ENCODE measurements at places on chromosomes 5 and 9.

DNA sequence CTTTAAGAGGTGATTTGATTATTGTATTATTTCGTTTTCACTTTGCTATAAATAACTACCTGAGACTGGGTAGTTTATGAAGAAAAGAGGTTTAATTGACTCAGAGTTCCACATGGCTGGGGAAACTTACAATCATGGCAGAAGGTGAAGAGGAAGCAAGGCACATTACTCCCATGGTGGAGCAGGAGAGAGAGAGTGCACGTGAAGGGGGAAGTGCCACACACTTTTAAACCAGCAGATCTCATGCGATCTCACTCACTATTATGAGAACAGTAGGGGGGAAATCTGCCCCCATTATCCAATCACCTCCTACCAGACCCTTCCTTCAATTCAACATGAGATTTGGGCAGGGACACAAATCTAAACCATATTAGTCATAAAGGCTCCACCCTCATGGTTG lies 36.1 kb upstream of the NDFIP1 start:
- no peak for DNase-seq

GRCh38 chr9:122315534-122315933 lies 50.9 kb downstream of the MRRF start:
- no peak for DNase-seq

GRCh38 chr5:35158622-35159369 lies 71.5 kb downstream of the PRLR start:
- DNase-seq: no peak

DNA sequence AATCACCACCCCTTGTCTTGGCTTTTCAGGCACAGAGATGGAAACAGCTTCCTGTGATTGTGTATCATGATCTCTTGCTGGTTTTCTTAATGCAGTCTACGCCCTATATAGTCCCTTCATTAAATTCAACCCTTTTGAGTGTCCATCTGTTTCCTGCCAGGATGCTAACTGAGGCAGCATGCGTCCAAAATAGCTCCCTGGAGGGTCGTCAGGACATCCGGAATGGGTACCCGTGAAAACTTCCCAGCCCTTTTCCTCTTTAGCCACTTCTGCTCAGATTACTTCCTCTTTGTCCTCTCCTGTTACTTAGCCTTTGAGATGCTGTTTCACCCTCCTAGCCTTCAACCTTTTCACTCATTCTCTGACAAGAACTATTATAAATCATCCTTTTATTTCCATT lies 79.8 kb upstream of the KLF9 start:
- no peak for DNase-seq

DNA sequence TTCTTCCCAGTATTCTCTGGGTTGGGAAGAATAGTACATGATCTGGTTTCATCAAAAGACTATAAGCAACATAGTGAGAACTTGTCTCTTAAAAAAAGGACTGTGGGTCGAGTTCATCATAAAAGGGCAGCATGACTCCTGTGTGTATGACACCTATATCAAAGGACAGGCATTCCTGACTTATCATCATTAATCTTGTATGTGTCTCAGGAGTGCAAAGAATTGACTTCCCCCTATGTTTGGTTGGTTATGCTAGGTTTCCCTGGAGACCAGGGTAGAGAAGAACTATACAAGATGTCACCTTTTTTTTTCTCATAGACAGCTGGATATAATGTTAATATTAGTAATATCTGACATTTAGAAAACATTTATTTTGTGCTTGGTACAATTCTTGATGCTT lies 173.1 kb upstream of the ANKRD55 start:
- DNase-seq: peak; percentile 43

DNA sequence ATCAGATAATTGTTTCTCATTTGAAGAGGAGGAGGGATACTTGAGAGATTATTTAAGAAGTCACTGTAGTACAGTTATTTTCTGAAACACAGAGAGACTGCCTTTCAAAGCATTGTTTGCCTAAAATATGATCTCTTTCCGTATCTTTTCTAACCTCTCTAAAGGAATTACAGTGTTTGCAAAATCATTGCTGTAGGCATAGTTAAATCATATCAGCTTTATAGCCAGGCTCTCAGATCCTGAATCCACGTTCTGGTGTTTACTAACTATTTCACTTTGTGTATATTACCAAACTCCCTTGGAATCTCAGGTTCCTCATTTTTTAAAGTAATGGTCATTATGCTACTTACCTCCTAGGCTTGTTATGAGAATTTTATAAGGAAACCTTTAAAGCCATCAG lies 1151.6 kb upstream of the CDH9 start:
- no peak for DNase-seq

DNA sequence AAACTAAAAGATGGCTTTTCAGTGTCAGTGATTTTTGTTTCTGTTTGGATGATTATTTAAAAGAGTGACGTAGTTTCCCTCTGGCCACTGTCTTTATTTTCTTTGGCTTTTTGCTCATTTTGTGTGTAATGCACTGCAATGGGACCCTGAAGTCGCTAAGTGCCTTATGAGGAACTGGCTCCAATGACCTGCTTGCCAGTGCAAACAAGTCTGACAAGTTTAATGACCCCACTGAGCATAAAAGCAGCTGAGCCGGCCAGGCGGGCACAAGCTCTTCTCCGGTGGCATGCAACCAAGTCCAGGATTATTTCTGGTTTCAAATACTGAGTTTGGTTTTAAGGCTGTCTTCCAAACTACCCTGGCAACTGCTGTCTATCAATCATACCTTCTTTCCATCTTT lies 15.6 kb upstream of the GNA14 start:
- DNase-seq: no peak

DNA sequence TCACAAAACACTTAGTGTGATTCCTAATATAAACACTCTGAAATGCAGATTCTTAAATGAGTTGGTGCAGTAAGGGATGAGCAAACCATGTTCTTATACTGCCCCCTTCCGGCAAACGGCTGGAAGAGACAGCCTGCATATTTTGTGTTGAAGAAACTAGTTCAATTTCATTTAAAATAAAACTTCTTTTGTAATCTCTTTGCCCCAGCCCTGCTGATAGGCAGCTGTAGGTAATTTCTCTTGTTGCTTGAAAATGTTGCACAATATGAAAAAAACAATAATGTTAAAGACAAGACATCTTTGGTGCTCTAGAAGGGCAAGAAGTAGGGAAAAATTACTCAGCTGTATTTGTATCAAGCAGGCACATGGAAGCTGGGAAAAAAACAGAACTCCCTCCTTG lies 89.7 kb upstream of the CCNG1 start:
- DNase-seq: peak; percentile 38

- no peak for DNase-seq
These were observed 450.5 kb upstream of the CDH10 start for GRCh38 chr5:25095261-25095660.

- DNase-seq: no peak
These were observed 4.1 kb downstream of the PTCH1 start for GRCh38 chr9:95512709-95513095.

DNA sequence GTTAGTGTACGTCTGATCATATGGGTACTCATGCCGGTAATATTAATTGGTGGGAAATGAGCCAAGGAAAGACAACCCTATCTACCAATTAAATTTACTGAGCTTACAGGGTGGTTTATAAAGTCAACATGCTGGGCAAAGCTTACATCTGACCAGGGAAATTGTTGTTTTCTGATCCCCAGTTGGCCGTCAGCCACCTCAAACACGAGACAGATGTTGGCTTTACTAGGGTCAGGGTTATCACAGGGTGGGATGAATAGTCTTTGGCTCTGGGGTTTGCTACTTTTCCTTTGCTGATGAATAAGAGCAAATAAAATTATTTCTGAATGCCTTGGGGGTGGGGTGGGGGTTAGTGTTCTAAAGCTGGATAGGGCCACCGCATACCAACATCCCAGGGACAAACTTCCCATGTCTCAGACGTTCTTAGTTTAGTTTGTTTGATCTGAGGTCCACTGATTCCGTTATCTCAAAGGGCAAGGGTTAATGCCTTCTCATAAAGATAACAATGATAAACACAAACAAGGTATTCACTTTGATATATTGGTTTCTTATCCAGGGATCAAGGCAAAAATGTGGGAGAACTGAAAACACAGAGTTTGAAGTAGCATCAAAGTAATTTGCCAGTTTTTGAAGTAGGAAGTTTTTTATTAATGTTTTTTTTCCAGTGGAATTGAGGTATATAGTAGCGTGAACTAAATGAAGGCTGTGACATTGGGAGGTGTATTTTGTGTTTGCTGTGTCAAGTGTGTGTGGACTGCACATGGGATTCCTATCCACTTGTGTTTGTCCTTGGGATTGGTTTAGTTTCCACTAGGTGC lies 109.1 kb upstream of the RPS23 start:
- DNase-seq: peak; percentile 14

DNA sequence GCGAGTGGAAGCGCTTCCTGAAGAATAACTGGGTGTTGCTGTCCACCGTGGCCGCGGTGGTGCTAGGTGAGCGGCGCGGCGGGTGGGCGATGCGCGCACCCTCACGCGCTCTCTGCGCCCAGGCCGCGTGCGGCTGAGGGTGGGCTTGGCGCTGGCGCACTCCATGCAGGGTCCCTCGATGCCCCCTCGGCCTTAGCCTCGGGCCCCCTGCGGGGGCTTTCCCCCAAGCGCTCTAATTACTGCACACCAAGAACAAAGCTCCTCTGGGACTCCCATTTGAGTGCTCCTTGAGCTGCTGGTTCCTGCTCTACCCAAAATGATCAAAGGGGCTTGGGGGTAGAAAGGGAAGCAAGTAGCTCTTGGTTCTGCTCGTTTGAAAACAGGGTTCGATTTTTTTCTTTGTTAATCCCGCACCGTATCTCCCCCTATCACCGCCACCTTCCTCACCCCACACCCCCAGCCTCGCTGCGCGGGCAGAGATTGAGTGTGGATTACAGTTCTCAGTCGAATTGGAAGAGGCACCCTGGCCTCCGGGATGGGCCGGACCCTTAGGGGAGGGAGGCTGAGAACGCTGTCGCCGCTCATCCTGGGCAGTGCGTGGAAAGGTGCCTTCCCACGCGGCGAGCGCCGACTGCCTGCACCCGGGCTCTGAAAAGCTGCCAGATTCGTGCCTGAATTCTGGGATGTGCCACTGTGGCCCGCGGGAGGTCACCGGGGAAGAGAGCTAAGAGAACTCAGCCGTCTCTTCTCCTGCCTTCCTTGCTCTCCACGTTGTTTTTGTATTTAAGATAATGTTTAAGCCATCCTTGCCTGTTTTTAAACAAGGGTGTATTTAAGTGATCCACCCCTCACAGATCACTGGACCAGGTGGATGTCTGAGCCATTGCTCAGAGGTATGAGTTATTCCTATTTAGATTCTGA lies 697 bp downstream of the SLC1A1 start:
- DNase-seq: peak; percentile 33

GRCh38 chr5:140923601-140924000 lies 2.5 kb upstream of the PCDHAC1 start:
- no peak for DNase-seq

DNA sequence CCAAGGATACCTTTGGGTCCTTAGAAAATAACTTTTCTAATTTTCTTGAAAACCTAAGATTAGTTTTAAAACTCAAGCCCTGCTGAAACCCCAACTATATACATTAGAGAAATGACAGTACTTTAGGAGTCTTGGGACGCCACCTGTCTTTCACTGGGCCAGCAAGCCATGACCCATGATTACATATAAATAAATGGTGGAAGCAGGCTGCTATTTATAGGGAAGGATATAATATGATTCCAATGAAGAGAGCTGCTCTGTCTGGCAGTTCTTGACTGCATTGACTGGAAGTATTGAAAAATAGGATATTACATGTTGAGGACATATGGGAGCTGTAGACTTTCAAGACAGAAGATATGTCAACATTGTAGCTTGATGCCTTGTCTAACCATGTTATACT lies 7.3 kb downstream of the JMY start:
- no peak for DNase-seq

DNA sequence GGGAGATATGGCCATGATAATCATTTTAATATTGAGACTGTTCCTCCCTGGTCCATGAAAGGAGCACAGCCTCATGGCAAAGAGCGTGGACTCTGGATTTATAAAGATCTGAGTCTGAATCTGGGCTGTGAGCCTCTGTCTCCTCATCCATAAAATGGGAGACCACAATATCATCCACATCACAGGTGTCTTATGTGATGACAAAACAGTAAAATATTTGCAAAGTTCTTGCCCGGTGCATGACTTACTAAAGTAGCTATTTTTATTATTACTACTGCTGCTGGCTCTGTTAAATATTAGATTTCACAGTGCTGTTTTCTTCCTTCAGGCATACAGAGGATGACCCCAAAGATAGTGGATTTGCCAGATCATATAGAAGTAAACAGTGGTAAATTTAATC lies 74.1 kb downstream of the TEK start:
- no peak for DNase-seq

DNA sequence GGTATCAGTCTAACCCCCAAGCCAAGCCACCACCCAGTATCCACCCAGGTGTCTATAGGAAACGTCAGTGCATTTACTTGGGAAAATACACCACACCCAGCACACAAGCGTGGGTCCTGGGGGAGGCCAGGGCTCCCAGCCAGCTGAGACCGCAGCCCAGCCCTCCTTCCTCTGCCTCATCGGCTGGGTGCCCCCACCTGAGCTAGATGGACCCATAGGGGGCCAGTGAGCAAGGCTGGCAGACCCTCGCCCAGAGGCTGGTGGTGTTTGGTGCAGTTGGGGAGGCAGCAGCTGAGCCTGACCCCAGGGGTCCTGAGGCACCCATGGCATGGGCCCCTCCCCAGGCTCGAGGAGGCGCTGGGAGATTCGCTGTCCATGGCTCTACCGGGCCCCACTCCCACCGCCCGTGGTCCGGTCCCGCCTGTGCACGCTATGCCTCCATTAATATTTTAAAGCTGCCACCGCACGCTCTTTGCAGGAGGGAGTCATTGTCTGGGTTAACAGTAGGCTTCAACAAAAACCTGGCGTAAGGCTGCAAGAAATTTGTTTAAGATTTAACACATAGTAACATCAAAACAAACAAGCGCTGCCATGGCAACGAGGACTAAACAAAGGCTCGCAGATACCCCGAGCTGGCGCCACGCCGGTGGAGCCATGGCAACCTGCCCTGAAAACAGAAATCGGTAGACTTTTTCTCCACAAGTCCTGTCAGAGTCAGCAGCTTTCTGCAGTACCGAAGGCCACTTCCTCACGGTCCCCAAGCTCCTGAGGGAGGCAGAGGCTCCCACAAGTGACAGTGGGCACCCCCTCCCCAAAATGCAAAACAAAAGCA lies 20.6 kb downstream of the TPPP start:
- DNase-seq: peak; percentile 69

DNA sequence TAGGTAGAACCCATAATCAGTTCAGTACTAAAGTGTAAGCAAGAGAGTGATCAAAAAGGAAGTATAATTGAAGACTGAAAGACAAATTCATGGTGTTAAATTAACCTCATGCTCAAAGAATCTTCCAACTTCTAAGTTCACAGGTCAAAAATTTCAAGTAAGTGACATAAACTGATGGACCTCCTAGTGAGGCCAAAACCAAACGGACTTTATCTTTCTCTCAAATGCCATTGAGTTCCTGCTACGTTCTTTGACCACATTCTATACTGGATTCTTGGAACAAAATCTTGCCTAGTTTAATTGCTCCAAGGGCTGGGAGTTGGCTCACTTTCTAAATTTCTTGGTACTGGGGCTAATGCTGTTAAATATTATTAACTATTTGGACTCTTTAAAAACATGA lies 794.9 kb downstream of the TLE4 start:
- no peak for DNase-seq

Data from kidney glomerular epithelial cell (primary cell).